GM12878 (cell line): ENCODE measurements at places on chromosomes 3 and 15. TPM values are rescaled to one million over a fixed set of nuclear protein-coding genes. Genes with fewer than 3 reads are reported as not detected.

Gene SAMD7
- not detected in 2 replicates for total RNA-seq

Gene ADCY5
- total RNA-seq = not detected in 2 replicates

Gene KLHL6
- total RNA-seq = 28.7 and 29.7 TPM in 2 replicates

- H3K4me3 ChIP-seq = peak overlapping the region; percentile 43
- H3K27ac ChIP-seq = peak overlapping the region; percentile 84
- no peaks in the 10 kb centered on the region for H3K27me3 ChIP-seq
- H3K4me1 ChIP-seq = peaks cover 16% of the 10 kb centered on the region
- H3K36me3 ChIP-seq = no peaks in the 10 kb centered on the region
Observed at GRCh38 chr15:67945951-67946700, 106.3 kb upstream of the RNU6-1 start.

- peaks cover 29% of the 10 kb centered on the region for H3K4me1 ChIP-seq
- H3K27ac ChIP-seq = peak overlapping the region; percentile 45; the same call in 1 of the 2 replicates
- H3K36me3 ChIP-seq = no peaks in the 10 kb centered on the region
- peak overlapping the region; percentile 0; the same call in 1 of the 2 replicates for H3K4me3 ChIP-seq
- no peaks in the 10 kb centered on the region for H3K27me3 ChIP-seq
Observed at GRCh38 chr15:70435369-70435768, 328.0 kb downstream of the UACA start.

- DNase-seq = no peak
- H3K36me3 ChIP-seq = no peaks in the 10 kb centered on the region
- H3K27ac ChIP-seq = no peak overlapping the region
- no peak overlapping the region for H3K4me3 ChIP-seq
Observed at GRCh38 chr15:87633525-87633924, 623.0 kb downstream of the NTRK3 start.

DNA sequence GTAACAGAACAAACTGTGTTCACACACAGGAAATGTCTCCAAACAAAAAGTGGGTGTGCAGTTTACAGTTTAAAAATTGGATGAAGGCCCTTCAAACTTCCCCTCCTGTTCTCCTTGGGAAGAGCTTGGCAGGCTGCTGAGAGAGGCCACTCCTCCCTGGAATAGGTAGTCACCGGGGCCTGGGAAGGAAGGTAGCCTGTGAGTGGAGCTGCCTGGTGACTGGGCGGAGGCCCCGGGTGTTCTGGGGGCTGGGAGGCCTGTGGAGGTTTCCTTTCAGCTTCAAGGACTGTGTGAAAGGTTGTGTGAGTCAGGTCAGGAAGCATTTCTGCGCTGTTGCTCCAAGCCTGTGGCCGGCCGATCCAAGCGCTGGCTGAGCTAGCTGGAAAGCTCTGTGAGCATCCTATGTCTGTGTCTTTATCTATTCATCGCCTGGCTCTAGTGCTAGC, 14.1 kb downstream of the SLCO3A1 start:
- no peak for DNase-seq
- no peaks in the 10 kb centered on the region for H3K27me3 ChIP-seq
- no peak overlapping the region for H3K4me3 ChIP-seq

GRCh38 chr15:89495638-89496145, 691 bp downstream of the RHCG start:
- H3K4me1 ChIP-seq = no peaks in the 10 kb centered on the region
- H3K27me3 ChIP-seq = peaks cover 3% of the 10 kb centered on the region
- no peak overlapping the region for H3K4me3 ChIP-seq
- no peak overlapping the region for H3K27ac ChIP-seq
- H3K36me3 ChIP-seq = no peaks in the 10 kb centered on the region
- DNase-seq = no peak

GRCh38 chr3:39378088-39378487, 5.1 kb upstream of the SLC25A38 start:
- no peaks in the 10 kb centered on the region for H3K27me3 ChIP-seq
- peaks cover 14% of the 10 kb centered on the region for H3K4me1 ChIP-seq
- no peak overlapping the region for H3K4me3 ChIP-seq
- no peak overlapping the region; the same call in 1 of the 2 replicates for H3K27ac ChIP-seq
- DNase-seq = no peak
- no peaks in the 10 kb centered on the region for H3K36me3 ChIP-seq
